ENCODE measurements at places on chromosomes 11 and 22. TPM values are rescaled to one million over a fixed set of nuclear protein-coding genes. Genes with fewer than 3 reads are reported as not detected.

LRRC55 gene
- not detected for total RNA-seq

YPEL4 gene
- total RNA-seq, result 0.58 TPM

PAMR1 gene
- total RNA-seq, result 149 TPM

CSF2RB gene
- total RNA-seq, result 0.64 TPM

OR5D18 gene
- not detected for total RNA-seq

ABTB2 gene
- total RNA-seq, result 3.8 TPM

MMP12 gene
- 1.2 TPM for total RNA-seq

RIMBP3C gene
- total RNA-seq, result 0.17 TPM

RIMBP3B gene
- total RNA-seq, result 0.13 TPM

APOBEC3H gene
- not detected for total RNA-seq

TSGA10IP gene
- total RNA-seq, result not detected

MTMR2 gene
- total RNA-seq, result 43.6 TPM

ART1 gene
- not detected for total RNA-seq

SORL1 gene
- 0.41 TPM for total RNA-seq

CWF19L2 gene
- total RNA-seq, result 6.6 TPM

All from HFFc6 (cell line).